ENCODE measurements at places on chromosomes 2 and 18.

- no peak for DNase-seq
These were observed 66.8 kb upstream of the SEC11C start for GRCh38 chr18:59072727-59073421.

DNA sequence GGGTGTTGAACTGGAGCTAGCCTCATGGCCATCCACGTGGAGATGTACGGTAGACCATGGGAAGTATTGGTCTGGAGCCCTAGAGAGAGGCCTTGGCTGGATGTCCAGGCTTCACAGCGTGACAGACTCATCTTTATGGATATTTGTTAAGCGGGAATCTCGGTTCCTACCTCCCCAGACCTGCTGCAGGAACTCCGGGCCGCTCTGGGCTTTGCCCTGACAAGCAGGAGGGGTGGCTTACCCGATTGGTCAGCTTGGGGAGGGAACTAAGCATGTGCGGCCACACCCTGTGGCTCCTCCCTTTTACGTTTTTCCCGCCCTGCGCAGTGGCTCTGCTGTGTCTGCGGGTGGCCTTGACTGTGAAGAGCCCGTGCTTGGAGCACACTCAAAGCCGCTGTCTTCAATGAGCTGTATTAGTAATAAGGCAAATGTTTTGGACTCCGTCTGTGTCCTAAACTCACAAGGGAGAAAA lies 52.3 kb downstream of the PAPOLG start:
- DNase-seq: no peak

- no peak for DNase-seq
These were observed 14.4 kb upstream of the BIN1 start for GRCh38 chr2:127121353-127121752.

GRCh38 chr2:55420871-55421270 lies 1.2 kb upstream of the CCDC88A start:
- DNase-seq: no peak

DNA sequence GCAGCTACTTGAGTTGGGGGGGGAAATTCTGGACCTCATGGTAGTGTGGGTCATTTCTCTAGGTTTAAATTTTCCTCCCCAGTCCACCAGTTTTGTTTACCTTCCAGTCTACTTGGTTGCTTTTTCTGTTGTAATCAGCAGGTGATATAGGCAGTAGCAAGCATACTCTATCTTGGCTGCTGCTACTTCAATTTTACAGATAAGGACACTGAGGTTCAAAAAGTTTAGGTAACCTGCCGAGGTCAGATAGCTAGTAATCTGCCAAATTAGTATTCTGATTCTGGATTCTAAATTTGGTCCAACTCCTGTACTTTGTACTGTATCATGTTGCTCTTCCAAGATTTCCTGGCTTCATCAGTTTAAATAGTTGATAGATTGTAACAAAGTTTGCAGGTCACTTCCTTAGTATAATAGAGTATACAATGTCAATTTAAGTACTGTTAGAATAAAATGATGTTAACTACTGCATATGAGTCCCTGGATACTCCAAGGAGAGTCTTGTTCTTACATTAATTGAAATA lies 34.7 kb downstream of the ANTXR1 start:
- DNase-seq: no peak

- DNase-seq: no peak
These were observed 28.4 kb upstream of the IL36G start for GRCh38 chr2:112949456-112949855.

DNA sequence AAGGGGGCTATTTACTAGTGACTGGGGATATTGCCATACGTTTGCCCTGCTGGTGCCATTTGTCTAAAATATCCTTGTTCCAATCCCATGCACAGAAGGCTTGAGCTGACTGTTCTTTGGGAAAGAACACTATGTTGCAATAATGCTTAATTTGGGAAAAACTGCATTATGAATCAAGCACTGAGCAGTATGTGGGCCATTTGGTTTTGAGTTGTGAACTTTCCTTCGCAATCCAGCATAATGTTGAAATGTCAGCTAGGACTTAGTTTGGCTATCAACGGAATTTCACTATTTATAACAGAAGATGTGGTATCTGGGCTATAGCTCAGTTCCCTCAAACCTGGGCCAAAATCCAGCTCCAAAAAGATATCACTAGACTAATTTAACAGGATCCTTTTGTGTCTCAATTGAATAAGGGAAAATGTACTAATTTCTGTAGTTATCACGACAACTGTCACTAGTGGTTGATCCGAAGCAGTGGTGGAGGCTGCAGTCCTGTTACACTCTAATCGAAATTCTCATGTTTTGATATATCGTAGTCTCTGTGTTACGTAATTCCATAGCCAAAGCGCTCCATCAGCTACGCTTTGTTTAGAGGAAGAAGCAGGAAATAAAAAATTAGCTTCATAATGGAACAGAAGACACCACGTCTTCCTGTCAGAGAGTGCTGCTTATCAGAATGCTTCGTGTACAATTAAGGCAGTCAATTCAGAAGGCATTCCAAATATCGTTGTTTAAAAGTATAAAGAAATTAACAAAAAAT lies 686.8 kb upstream of the SALL3 start:
- DNase-seq: no peak

DNA sequence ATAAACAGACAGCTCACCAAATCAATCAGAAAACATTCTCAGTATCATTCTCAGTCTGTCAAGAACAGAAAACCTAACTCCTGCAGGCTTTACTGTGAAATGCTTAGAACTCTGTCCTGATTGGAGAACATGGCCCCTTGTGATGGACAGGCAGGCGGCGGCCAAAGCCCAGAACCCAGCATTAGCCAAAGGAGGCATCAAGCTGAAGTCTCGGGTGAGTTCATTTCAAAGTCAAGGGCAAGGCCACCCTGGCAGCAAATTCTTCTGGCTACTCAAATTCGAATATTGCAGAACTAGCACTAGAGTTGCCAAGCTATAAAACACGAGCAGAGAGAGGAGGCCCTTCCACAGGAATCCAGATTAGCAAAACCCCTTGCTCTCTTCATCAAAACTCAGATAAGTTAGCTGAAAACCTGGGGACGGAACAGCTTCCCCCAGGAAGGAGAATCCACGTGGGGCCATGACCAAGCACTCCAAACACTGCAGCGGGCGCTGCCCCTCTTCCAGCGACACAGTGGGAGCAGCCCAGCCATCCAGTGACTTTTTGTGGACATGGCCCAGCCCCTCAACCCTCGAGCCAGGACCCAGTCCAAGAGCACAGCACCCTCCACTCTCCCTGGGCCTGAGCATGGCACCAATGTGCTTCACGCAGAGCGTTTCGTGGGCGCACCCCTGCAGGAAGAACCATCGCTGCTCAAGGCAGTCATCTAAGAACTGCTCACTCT lies 98.6 kb downstream of the HDAC4 start:
- no peak for DNase-seq

DNA sequence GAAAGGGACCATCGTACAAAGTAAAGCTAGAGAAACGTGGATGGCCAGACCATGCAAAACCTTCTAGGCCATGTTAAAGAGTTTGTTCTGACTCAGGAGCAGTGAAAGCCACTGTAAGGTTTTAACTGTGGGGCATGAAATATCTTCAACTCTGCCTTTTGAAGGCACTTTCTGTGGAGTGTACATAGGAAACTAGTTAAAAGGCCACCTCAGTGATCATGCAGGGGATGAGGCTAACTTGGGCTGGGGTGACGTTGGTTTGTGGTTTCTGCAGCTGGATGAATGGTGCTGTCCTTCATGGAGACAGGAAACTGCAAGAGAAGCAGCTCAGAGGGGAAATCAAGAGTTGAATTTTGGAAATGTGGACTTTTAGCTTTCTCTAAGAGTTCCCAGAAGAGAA lies 190.7 kb downstream of the CDCA7 start:
- no peak for DNase-seq

GRCh38 chr2:99624677-99625076 lies 134.9 kb upstream of the REV1 start:
- no peak for DNase-seq

GRCh38 chr2:236903978-236904377 lies 181.7 kb upstream of the COPS8 start:
- DNase-seq: no peak

- no peak for DNase-seq
These were observed 7.4 kb downstream of the BCL2L11 start for GRCh38 chr2:111128096-111128495.

- DNase-seq: no peak
These were observed 498.3 kb downstream of the RIT2 start for GRCh38 chr18:42617221-42617620.

DNA sequence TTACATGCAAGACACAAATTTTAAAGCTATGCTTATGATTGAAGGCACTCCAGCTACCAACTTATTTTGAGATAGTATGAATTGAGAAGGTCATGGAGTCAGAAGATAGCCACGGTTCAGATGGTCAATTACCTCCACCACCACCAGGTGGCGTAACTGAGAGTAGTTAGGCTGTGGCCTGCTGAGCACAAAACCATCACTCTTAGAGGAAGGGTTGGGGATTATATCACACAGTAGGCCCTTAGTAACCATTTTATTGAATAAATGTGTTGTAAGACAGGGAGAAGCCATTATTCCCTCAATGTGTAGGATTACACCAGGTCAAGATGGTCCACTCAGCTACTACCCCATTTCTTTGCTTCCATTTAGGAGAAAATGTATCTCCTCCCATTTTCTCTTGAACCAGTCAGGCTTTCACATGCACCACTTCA lies 18.8 kb downstream of the KLHL41 start:
- peak; percentile 63 for DNase-seq

GRCh38 chr2:60383401-60384143 lies 169.9 kb downstream of the BCL11A start:
- no peak for DNase-seq

DNA sequence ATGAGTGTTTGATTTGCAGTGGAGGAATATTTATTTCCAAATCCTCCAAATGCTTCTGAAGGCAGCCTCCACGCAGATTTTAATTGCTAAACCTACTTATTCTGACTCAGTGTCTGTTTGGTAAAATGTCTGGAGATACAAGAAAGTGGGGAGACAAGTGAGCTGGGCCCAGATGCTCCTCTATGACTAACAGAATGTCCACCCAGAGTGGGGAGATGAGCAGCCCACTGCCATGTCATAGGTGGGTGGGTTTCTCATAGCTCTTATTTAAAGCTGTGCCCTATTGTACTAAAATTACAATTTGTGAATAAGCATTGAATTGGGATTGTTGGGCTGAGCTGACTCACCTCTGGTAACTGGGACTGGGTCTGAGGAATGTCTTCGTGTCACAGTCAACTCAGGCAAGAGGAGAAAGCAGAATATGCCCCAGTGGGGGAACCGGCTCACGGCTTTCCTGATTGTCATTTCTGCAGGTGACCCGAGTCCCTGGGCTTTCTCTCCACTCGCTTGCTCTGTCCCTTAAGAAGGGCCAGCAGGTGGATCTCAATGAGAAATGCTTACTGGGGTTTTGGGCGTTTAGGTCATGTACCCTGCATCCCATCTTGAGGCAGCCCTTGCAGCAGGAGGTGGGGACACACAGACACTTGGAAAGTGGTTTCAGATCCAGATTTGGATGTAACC lies 116.3 kb upstream of the SPRED2 start:
- DNase-seq: no peak

DNA sequence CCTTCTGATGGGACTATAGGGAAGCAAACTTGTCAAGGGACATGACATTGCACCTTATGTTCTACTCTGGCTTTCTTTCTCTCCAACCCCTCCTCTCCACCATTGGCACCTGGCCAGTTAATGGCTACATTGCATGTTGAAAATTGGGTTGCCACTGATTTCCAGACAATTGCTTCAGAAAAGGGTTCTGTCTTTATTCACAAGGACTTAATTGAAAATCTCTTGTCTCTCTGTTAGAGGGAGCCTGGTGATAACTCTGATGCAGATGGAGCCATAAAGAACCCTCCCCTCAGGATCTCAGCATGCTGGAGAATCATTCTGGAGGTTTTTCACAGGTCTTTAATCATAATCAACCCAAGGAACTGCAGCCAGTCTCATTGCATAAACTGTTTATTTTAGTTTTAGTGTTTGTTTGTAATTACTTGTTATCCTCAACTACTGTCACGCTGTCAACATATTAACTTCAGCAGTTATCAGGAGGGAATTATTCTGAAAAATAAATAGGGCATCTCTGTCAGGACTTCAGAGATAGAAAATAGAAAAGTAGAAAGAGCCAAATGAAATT lies 316.8 kb downstream of the RIT2 start:
- DNase-seq: peak; percentile 86

GRCh38 chr2:167177196-167177595 lies 288.9 kb downstream of the XIRP2 start:
- no peak for DNase-seq

GRCh38 chr18:32919799-32920198 lies 147.0 kb upstream of the KLHL14 start:
- DNase-seq: peak; percentile 7

- no peak for DNase-seq
These were observed 18.8 kb upstream of the MREG start for GRCh38 chr2:216031960-216032689.

GRCh38 chr18:12031846-12032245 lies 50.5 kb downstream of the IMPA2 start:
- DNase-seq: no peak

DNA sequence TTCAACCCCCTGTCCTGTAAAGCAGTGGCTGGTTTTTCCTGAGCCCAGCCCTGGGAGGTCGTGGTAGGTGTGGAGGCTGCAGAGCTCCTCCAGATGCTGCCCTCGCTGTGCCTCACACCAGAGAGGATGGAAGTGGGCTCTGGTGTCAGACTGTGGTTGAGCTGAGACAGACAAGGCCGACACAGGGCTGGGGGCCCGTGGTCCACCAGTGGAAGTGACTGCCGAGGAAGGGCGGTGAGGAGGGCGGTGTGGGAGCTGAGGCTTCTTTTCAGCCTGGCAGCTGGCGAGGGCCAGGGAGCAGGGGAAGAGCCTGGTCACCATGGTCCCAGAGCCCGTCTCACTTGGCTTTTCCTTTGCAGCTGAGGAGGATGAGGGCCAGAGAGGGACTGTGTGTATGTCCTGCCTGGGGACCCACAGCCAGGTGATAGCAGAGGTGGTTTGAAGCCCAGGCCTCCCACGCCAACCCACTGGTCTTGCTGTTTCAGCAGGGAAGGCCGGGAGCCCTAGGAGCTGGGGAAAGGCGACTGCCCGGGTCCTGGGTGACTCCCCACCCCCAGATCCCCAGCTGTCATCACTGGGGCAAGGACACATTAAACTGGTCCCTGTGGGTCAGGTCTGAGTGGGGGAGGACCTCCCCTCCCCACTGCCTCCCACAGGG lies 8.5 kb downstream of the SFTPB start:
- DNase-seq: no peak

DNA sequence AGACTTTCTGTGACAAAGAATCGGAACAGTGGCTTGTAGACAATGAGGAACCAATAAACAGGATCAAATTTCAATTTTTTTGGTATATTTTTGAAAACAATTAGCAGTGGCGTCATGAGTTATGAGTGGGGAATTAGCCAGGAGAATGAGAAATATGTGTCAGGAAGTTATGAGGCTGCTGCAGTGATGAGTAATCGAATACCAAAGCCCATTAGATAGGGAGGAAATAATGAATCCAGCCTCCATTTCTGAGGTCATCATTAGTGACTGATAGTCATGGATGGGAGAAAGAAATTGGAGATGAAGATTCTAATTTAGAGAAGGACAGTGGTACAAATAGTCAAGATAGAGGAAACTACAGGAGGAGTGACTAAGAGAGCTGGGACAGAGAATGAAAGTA lies 673.1 kb upstream of the VRK2 start:
- DNase-seq: no peak

DNA sequence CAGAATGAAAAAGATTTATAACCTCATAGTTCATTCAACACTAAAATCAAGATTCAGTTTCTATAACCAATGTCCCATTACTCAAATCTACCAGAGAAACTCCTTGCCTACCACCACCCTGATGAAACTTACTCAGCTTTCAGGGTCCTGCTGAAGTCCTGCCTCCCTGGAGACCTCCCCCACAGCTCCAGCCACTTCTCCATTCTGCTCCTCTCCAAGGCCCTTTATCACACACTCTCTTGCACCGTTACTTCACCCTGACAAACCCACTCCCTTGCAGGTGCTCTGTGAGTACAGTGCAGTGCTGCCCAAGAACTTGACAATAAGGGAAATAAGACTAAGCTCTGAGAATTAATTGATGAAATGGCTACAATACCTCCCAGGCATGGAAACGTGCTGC lies 83.5 kb upstream of the CDCA7 start:
- no peak for DNase-seq

All from BE2C (cell line).